Lower leg skin (tissue), 4 donors: ENCODE measurements at places on chromosomes 6 and 20. TPM values are rescaled to one million over a fixed set of nuclear protein-coding genes. Genes with fewer than 3 reads are reported as not detected.

WFDC10B gene
- not detected for total RNA-seq

TBX18 gene
- 8.6 TPM for total RNA-seq

PRPH2 gene
- total RNA-seq: 0.16 TPM

SLC26A8 gene
- not detected for total RNA-seq

STX11 gene
- total RNA-seq: 20.1 TPM

TMEM170B gene
- 0.34 TPM for total RNA-seq

LRRC1 gene
- total RNA-seq: 62.5 TPM

C6orf52 gene
- not detected for total RNA-seq

ZMYND8 gene
- total RNA-seq: 76.2 TPM

TFAP2D gene
- not detected for total RNA-seq

GRCh38 chr6:143845033-143845432 lies 1.9 kb downstream of the LTV1 start:
- DNase-seq: no peak

- no peak for DNase-seq
Observed at GRCh38 chr20:36344517-36345132, 38.5 kb downstream of the DLGAP4 start.

GRCh38 chr6:72646604-72647485 lies 25.0 kb downstream of the KCNQ5 start:
- DNase-seq: no peak

DNA sequence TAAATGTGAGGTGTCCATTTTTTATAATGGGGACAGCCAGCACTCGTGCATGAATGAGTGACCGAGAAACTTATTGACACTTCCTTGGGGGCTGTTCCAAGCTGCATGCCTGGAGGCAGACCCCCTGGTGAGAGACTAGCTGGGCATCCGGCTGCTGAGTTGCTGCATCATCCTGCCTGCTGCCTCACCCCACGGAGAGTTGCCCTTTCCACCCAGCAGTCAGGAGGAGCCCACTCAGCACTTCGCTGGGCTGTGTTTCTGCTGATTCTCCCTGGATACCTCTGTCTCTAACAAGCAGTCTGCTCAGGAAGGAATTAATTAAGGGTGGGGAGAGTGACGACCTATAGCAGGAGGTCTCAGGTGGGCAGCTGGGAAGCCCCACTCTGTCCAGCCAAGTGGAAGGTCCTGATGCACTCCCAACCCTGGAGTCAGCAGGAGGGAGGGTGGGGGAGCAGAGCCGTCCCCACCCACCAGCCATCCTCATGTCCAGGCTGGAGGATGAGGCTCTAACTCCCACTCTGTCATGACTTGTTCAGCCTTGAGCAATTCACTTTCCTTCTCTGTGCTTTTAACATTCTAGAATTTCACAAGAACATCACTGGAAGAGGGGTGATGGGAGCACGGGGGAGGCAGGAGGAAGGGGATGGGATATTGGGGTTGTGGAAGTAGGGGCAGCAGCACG lies 177.3 kb downstream of the LRFN2 start:
- no peak for DNase-seq

DNA sequence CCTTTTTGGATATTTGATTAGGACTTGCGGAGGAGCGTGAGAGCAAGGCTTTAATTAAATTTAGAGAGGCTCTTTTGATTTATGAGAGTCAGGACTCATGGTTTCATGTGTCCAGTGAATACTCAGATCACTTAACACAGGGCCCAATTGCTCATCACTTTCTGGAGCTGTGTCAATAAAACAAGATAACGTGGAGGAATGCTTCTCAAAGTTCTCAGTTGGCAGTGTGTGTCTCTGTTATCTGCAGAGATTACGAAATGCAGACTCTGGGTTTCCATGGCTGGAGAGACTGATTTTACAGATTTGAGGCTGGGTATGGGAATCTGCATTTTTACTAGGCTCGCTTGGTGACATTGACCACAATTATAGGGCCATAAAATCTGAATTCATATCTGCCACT lies 335.8 kb upstream of the FLRT3 start:
- DNase-seq: no peak

DNA sequence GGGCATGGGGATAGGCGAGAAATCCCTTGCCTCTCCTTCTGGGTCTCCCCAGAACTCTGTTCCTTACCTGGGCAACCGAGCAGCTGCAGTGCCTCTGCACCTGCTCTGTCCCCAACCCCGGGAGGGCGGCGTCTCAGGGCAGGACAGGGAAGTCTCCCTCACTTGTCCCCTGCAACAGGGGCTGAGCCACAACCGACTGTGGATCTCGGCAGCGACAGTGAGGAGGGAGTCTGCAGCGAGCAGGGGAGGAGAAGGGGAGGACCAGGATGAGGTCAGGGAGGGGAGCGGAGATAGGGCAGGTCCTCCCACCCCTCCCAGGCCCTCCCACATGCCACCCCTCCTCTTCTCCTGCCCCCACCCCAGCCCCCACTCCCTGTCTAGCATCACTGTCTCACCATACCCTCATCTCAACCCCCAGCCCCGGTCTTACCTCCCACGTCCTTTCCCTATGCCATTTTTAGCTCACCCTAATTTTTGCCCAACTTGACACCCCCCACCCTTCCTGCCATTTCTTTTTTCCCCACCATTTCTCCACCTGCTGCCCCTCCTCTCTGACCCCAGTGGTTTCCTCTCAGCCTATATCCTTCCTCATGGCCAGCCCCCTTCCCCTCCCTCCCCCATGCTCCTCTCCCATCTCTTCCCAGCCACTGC lies at the start of gene TNXB:
Gene TNXB (minus strand): TSS at position 225 of the 651 bp plus-strand sequence. CDS start 11,140 bp downstream, outside the sequence.
- DNase-seq: peak; percentile 91

DNA sequence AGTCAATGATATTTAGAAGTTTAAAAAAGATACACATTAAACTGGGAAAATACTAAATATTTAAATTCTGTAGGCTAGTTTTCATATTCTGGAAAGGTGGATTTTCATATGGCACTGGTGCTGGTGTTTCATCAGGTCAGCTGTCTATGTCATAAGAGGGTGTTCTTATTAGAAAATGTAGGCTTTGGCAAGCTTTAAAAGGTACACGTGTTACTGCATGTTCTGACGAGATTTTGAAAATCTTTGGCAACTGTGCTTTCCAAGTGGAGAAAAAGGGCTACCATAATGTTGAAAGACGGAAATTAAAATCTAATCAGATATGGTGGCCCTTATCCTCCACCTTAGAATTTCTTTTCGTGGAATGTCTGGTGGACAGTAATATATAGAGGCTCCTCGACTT lies 30.0 kb downstream of the SLC22A3 start:
- no peak for DNase-seq

DNA sequence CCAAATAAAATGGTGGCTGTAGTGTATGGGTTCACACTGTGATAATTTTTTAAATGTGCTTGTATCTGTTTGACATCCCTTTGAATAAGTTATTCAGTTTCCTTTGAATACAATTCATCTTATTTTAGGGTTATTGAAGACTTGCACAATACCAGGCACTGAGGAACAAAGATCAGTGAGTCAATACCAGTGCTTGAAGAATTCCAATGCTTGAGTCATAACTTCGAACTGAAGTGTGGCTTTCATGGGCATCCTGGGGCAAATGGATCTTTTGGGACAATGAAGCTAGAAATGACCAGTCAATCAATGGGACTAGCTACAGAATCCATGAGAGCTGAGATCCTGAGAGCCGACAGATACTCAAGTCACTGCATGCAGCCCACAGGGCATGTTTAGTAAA lies 349.9 kb upstream of the FLRT3 start:
- no peak for DNase-seq

DNA sequence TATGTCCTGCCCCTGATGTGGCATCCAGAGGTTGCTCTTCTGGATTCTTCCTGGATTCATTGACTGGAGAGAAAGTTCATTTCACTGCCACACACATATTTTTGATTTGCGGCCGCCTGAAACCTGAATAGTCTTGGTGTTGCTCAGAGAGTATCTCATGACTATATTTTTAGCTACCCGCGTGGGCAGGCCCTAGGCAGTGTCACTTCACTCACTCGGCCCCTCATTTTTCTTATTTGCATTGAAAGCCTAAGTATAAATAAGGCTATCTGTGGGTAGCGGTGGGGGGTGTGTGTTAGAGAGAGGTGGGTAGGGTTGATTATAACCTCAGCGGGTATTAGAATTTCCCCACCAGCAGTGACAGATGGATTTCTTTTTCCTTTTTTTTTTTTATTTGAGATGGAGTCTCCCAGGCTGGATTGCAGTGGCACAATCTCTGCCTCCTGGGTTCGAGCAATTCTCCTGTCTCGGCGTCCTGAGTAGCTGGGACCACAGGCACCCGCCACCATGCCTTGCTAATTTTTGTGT lies 113.5 kb downstream of the JARID2 start:
- DNase-seq: no peak

- DNase-seq: no peak
Observed at GRCh38 chr6:63816401-63816981, 180.9 kb downstream of the PHF3 start.
